ENCODE measurements at places on chromosomes 16 and 17.

DNA sequence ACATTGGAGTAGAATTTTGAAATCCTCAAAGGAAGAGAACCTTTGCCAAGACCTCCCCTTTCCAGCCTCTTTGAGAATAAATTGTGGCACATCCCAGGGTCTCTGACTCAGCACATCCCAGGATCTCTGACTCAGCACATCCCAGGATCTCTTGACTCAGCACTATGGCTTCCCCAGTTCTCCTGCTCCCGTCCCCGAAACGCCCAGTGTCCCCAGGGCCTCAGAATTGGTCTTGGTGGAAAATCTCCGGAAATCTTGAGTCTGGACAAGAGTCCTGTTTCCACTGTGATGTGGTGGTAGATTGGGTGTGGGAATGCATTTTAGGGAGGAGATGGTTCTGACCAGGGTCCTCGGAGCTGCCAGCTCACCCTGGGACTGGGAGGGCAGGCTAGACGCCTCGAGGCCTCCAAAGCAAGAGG lies 19.2 kb downstream of the PLXDC1 start:
- no peak for DNase-seq

DNA sequence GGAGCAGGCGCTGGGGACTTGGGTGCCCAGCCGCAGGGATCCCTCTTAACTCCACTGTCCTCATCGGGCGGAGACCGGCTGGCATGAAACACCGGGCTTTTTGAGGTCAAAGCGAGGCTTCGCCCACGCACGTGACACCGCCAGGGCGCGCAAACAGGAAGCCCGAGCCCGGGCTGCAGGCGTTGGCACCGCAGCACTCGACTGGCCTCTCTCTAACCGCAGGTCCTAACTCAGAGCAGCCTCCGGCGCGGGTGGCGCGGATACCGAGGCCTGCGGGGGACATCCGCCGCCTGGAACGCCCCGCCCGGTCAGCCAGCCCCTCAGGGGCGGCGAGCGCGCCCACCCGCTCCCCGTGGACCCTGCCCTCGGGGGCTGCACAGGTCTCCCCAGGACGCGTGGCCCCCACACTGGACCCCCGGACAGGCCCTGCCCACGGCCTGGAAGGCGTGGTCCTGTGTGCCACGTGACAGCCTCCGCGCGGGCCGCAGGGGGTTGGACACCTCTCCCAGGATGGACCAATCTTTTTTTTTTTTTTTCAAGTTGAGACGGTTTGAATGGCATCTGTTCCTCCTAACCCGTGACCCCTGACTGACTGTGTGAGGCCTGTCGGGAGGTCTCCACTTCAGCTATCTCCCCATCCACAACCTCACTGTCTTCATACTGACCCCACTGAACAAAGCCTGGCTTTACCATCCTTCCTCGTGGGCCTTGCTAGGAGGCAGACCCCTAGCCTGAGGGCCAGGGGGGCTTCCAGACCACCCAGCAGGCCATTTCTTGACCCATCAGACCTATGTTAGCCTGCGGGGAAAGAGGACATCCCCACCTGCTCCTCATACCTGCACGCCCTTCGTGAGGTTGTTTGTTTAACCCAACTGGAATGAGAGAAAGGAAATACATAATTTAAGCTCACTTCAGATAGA lies 8.4 kb upstream of the SLC47A2 start:
- DNase-seq: peak; percentile 1

DNA sequence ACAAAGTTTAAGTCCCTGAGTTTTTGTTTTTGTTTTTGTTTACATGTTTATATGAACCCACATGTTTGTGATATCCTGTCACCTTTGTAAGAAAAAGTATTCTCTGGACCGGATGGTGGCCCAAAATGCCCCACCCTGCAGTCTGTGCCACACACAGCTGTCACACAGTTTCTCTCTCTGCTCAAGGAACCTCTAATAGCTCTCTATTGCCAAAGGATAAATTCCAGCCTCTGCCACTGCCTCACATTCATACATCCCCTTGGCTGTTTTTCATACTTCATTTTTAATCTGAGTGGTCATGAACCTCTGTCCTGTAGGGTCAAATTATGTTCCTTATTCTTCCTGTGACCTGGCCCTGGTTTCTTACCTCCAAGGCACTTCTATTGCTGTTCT lies 520.3 kb upstream of the CDH5 start:
- DNase-seq: no peak

DNA sequence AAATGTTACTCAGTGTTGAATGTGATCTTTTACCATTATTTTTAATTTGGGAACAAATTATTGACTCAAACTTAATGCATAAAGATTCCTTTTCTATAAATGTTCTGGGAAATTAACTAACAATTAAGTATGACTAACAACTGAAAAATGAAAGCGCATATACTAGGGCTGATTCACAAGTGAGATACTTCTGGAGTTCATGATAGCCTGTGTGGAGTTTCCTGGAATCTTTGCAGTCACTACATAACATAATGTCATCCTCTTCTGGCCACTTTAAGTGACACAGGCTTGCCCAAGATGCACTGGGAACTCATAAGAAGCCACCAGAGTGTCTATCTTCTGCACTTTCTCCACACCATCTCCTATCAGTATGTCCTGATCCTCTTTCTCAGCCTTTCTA lies 450.3 kb upstream of the CDH11 start:
- DNase-seq: no peak

DNA sequence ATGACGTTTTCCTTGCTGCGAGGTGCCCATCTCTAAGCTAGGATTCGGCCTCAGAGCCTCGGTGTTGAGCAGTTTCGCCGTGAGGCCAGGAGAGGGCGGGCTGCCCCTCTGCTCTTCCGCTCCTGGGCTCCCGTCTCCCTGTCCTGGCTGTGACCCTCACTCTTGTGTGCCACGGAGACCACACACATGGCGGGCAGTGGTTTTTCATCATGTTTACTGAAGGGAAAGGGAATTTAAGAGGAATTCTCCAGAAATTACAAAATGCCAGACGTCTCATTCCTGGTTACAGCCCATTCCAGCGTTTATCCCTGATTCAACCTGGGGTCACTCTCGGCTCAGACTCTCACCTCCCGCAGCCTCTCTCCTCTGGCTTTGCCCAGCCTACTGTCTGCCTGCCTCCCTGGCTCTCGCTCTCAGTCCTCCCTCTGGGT lies 96.8 kb upstream of the ELAC2 start:
- DNase-seq: no peak

GRCh38 chr17:49393491-49394255 lies 21.0 kb downstream of the PHB1 start:
- peak; percentile 22 for DNase-seq

DNA sequence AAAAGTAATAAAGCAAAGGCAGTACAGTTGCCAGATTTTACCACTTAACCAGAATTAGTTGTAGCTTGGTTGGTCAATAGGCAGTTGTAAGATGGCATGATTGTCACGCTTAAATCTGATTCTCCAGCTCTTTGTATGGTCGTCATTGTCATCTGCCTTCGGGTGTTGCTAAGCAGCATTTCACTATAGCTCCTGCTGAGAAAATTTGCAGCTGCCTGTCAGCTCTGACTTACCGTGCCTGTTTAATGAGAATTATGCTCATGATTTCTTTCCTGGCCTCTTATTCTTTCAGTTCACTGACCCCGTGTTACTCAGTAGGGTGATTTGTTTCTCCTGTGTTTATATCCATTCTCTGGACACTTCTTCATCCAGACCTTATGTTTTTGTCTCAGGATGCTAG lies 66.7 kb downstream of the TANGO6 start:
- no peak for DNase-seq

DNA sequence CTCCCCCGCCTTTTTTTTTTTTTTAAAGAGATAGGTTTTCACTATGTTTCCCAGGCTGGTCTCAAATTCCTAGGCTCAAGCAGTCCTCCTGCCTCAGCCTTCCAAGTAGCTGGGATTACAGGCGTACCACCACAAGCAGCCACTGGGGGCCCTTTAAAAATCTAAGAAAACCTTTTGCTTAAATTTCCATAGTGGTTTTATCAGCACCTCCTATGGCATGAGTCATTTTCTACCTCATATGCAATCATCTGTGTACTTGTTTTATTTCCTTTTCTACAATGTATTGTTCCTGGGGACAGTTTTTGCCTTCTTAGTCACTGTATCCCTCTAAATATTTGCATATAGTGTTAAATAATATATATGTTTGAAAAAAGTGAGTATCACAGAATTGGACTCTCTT lies 29.2 kb downstream of the GNA13 start:
- no peak for DNase-seq

GRCh38 chr16:46690281-46691178 lies 1.1 kb downstream of the ORC6 start:
- no peak for DNase-seq

GRCh38 chr17:40293363-40293762 lies 5.7 kb downstream of the CDC6 start:
- DNase-seq: no peak

GRCh38 chr17:17015230-17015629 lies 27.0 kb upstream of the MPRIP start:
- no peak for DNase-seq

- DNase-seq: no peak
Measured at GRCh38 chr17:40350689-40351358, 13.7 kb downstream of the GJD3 start.

DNA sequence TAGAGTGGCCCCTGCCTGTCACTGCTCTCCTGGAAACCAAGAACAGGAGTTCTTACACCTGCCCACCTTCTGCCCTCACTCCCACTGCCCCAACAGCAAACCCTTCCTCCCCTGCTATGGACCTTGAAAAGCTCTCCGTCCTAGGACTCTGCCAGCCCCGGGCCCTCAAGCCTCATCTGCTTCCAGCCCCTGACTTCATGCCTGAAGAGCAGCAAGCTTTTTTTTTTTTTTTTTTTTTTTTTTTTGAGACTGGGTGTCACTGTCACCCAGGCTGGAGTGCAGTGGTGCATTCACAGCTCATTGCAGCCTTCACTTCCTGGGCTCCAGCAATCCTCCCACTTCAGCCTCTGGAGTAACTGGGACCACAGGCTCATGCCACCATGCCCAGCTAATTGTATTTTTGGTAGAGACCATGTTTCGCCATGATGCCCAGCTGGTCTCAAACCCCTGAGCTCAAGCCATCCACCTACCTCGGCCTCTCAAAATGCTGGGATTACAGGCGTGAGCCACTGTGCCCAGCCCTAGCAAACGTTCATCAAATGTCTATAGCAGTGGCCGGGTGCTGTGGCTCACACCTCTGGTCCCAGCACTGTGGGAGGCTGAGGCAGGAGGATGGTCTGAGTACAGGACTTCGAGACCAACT lies 16.9 kb downstream of the CARHSP1 start:
- no peak for DNase-seq

DNA sequence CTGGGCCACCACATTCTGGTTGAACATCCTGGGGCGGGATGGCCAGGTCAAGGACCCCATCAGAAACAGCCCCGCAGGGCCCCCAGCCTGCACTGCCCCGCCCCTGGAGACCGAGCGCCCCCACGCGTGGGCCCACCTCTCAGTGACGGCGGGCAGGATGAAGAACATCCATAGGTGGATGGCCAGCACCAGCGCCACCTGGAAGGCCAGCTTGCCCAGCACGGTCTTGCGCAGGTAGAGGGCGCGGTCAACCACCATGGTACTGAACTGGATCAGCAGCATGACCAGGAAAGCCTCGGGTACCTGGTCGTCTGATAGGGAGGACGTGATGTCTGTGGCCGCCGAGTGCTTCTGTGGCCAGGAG lies 13.6 kb downstream of the CTU2 start:
- no peak for DNase-seq

GRCh38 chr16:87047221-87048037 lies 269.8 kb downstream of the C16orf95 start:
- DNase-seq: no peak

- peak; percentile 52 for DNase-seq
Measured at GRCh38 chr17:55420067-55420775, 1.4 kb downstream of the MMD start.

DNA sequence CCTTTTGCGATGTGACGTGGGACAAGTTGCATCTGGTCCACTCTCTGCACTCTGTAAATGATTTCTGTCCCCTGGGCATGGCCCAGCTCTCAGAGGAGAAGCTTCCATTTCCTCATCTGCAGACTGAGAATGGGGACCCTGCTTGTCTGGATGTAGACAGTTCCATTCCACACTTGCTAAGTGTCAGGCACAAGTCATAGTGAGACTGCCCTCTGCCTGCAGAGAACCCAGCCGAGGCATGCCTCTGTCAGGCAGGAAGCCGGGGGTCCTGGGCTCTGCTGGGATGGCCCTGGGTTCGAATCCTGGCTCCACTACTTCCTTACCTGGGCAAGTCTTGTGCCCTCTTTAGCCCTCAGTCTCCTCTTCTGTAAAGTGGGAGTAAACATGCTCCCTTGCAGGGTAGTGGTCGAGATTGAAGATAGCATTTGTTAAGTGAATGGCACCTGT lies 4.1 kb downstream of the MAP2K3 start:
- no peak for DNase-seq

DNA sequence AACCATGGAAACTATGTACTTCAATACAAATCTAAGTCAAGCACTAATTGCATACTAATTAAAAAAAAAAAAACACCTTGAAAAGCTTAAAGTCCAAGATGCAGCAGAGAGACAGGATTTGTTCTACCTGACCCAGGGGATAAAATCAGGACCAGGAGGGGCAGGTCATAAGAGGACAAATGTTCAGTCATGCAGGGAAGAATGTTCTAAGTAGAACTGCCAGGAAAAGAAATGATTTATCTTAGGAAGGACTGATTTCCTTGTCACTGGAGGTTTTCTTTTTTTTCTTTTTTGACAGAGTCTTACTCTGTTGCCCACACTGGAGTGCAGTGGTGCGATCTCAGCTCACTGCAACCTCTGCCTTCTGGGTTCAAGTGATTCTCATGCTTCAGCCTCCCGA lies 9.1 kb upstream of the GHDC start:
- DNase-seq: no peak

DNA sequence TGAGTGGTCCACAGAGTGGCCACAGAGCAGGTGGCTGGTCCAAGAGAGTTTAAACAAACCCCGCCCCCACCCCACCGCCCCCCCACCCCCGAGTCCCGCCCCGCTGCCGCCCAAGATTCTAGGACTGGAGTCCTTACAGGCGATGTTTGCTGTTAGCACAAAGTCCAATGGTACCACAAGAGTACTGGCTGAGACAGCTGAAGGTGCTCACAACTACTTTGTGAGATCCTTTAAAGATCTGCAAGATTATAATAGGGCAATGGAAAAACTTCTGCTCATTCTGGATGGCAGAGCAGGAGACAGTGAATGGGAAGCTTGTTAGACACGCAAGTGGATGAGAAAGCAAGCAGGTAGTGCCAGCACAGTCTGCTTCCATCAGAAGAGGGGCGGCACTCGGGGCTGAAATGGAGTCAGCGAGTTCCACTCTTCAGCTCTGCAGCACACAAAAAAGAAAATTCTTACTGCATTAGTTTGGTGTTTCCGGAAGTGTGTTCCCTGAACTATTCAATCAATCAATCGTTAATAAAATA lies 4.7 kb upstream of the TEKT3 start:
- no peak for DNase-seq

GRCh38 chr16:49345829-49346228 lies 27.8 kb upstream of the C16orf78 start:
- no peak for DNase-seq

Measured in KG1 (cell line).